Naive thymus-derived CD8-positive, alpha-beta T cell (primary cell): ENCODE measurements at places on chromosomes 4 and X. TPM values are rescaled to one million over a fixed set of nuclear protein-coding genes. Genes with fewer than 3 reads are reported as not detected.
A peak's percentile ranks its signal among the peaks of the same experiment; 100 is the strongest.

DNA sequence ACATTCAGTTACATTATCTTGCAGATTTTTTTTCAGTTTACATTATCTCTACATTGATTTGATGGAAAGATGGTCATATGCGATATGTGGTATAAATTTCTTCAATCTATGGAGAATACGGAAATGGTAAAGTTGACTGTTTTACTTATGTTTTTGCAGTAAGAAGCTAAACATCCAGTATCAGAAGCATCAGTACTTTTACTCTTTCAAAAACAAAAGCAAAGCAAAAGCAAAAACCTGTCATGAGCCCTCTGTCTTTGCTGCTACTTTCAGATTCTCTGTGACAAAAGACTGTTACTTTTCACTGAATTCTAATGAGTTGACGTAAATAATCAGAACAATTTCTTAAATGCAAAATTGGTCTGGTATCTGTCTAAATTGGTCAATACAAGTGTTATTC, 52.4 kb upstream of the UCP1 start:
- no peak for DNase-seq

DNA sequence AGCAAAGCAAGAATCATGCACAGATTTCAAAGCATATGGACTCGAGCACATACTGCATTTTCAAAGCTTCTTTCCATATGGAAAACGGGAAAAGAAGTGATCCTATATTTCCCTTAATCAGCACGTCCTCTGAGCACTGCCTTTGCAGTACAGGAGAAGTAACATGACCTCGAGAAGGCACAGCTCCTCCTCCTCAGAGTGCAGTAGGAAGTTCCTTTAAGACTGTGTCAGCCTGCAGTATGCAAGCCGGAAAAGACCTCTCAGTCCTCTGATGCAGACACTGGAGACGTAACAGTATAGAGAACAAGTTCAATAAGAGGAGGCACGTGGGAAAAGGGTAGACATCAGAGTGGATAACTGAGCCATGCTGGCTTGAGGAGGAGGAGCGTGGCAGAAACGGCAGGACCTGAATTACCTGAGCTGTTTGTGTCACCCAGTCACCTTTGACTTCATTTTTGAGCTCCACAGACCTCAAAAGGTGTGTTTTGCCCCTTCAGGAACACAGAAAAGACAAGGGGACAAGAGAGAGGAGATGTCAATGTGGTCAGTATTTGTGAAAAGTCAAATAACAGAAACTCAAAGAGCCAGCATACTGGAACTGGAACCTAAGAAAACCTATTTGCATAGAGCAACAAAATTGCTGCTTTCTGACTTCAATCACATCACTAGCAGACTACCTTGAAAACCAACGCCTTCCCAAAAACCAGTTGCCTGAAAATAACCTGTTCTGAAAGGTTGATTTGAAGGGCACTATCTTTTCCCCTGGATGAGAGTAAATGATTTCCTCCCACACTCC, 20.8 kb downstream of the IRF2 start:
- DNase-seq = peak; percentile 48

- DNase-seq = no peak
Measured at GRCh38 chr4:2482693-2483092, 13.8 kb downstream of the RNF4 start.

DNA sequence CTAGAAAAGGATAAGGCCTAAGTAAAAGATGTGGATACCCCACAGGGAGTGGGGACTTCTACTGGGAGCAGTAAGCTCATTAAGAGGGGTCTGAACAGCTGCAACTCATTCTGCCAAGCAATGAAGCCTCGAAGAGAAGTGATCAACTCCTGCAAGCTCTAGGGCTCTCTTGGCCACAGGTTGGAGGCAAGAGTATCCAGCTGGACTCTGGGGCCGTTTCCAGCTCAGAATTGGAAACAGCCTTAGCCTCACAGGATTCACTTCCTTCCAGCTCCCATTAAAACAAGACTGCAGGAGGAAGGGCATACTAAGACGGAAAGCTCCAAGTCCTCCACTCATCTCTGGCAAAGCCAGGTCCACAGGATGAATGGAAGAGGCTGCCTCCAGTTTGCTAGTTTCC, 126.3 kb downstream of the ATG4A start:
- DNase-seq = no peak

DNA sequence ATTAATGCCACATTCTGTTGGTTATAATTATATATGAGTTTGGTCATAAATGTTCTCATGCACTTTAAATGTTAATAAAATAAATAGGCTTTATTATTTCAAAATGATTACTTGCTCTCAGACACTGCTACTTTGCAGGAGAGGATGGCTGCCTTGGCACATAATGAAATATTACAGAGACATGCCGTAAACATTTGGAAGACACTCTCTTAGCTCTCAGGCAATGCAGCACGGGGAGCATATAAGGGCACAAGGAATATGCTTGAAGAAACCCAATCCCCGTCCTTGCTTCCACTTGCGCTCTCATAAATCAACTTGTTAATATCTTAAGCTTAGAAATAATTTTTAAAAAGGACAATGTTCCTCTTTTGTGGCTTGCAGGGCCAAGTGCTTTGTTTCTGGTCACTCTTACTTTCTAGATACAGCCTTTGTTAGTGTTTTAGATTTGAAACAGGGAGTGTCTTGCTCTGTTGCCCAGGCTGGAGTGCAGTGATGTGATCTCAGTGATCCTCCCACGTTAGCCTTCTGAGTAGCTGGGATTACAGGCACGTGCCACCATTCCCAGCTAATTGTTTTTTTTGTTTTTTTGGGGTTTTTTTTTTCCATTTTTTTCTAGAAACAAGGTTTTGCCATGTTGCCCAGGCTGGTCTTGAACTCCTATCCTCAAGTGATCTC, 445.0 kb downstream of the SPRY1 start:
- DNase-seq = no peak

DNA sequence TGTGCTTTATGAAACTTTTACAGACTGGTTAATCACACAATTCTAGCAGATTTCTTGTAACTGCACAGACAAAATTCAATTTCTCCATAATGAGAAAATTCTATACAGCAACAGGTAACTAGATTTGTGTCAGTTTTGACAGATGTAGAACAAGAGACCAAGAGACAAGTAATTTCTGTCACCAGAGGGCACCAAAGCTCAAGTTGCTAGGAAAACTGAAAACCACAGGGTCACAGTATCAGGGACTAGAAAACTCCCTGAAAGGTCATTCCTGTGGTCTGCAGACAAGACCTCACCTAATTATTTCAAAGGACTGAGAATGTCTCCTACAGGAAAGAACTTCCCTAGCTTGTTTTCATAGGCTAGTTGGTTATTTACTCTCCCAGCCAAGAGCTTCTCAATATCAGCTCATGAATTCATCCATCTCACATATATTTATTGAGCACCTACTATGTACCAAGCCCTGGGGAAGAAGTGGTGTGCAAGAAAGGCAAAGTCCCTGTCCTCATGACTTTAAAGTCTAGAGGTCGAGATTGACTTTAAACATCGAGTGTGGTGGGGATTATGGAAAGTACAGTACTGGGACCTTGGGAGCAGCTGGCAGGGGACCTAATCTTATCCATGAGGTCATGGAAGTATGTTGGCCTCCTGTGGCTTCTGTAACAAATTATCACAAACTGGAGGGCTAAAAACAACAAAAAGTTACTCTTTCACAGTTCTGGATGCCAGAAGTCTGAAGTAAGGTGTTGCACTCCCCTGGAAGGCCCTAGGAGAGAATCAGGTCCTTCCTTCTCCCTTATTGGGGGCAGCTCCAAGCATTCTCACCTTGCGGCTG, 47.8 kb upstream of the SETD7 start:
- peak; percentile 21 for DNase-seq

GRCh38 chrX:41382714-41383645, 49.0 kb downstream of the DDX3X start:
- DNase-seq = no peak

GRCh38 chr4:83552083-83552482, 16.2 kb downstream of the GPAT3 start:
- DNase-seq = no peak

DNA sequence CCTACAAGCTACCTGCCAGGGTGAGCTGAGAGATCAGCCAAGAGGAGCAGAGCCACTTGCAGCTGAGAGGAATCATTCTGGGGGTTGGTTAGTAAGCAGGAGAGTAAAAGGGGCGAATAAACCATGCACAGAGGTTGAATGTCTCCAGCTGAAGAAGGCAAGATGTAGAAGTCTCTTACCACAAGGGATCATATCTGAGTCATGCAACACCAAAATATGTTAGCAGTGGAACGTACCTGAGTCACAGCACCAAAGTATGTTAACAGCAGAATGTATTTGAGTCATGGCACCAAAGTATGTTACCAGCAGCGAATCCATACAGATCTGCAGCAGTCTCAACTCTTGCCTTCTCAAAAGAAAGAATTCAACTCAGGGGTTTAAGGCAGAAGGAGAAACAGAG, 29.9 kb downstream of the C4orf51 start:
- no peak for DNase-seq

GRCh38 chrX:103397707-103398106, 21.4 kb downstream of the BEX3 start:
- DNase-seq = no peak

- DNase-seq = peak; percentile 13
Measured at GRCh38 chrX:3815896-3816664, 102.6 kb upstream of the PRKX start.

- DNase-seq = no peak
Measured at GRCh38 chr4:139704915-139705485, 39.4 kb downstream of the MGST2 start.

GRCh38 chr4:80182237-80182866, 15.0 kb upstream of the PRDM8 start:
- DNase-seq = no peak

DNA sequence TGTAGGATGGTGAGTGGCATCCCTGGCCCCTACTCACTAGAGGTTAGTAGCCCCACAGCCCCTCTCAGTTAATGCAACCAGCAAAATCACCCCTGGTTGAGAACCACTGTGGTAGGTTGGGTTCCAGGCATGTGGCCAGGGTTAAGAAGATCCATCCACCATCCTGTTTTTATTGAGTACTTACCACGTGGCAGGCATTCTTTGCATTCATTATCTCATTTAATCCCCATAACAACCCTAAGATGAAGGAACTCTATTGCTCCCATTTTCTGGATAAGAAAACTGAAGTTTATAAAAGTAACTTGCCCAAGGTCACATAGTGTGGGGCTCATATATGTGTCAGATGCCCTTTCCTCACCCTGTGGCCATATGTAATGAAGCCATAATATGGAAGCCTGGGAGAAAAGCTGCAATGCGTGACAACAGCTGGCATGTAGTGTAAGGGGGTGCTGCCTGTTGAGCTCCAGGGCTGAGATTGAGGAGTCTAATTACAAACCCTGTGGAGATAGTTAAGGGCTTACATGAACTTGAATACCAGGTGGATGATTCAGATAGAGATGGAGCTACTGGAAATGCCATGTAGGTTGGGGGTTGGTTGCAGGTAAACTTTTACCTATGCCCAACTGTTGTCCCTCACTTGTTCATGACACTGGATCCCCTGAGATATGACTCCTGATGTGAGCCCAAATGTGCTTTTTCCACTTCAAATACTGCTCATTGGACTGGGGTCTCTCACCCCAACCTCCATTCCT, 100.2 kb upstream of the PGRMC2 start:
- no peak for DNase-seq

GRCh38 chr4:2745981-2746806, 9.9 kb downstream of the TNIP2 start:
- DNase-seq = no peak

GRCh38 chr4:166252487-166253402, 379.7 kb downstream of the TLL1 start:
- no peak for DNase-seq

DNA sequence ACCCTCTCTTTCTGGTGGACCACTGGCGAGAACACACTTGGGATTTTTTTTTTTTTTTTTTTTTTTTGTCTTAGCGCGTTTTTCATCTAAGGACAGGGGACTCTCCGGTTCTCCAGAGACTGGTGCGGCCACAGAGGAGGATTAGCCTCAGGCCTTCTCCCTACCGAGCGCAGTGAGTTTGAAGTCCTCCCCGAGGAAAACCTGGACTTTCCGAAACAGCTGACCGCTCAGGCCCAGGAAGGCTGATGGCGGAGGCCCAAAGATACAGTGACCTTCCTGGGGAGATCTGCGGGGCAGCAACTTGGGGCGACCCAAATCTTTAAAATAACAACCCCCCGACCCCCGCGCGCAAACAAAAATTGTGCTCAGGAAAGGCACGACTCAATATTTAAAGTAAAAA, 9.2 kb downstream of the NKX3-2 start:
- DNase-seq = no peak

GRCh38 chrX:46380148-46380752, 165.0 kb downstream of the ZNF674 start:
- DNase-seq = no peak

DNA sequence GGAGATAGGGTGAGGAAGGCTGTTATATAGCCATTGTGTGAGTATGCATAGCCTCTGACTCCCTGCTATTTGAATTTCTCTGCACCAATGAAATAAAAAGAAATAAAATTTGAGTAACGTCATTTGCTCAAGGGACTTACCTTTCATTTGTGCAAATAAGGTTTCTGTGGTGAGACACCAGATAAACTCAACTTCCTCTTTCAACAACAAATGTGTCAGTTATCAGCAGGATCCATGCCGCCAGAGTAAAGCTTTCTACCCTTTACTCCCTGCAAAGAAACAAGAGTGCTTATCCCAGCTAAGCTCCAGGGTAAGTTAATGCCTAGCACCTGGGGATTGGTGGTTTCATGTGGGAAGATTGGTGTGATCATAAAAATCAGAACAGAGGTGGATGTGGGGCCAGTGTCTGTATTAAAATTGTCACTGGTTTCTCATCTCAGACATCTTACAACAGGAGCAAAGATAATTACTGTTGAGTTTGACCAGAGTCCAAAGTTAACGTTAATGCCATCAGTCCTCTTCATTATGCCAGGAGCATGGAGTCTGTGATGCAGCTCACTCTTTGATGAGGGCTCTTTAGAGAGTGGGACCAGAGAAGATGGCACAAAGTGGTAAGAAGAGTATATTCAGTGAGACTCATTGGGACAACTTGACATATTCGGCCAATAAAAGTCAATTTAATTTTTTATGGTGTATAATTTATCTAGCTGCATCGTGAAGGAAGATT, at the start of gene P2RY10:
P2RY10 (plus strand) TSS at position 206 of the 727 bp plus-strand sequence. CDS start 15,130 bp downstream, outside the sequence.
- DNase-seq = peak; percentile 55

GRCh38 chr4:38582889-38583470, 81.0 kb upstream of the KLF3 start:
- DNase-seq = no peak

- DNase-seq = no peak
Measured at GRCh38 chr4:42628740-42629139, 28.2 kb downstream of the ATP8A1 start.

- DNase-seq = no peak
Measured at GRCh38 chr4:118354913-118355312, 2.1 kb upstream of the PRSS12 start.

SLC49A3 gene
- total RNA-seq = 3.7 TPM

POU3F4 gene
- not detected for total RNA-seq

PSMD10 gene
- total RNA-seq = 27.5 TPM

ARR3 gene
- total RNA-seq = not detected

AGTR2 gene
- total RNA-seq = not detected

TMPRSS11D gene
- total RNA-seq = not detected

ALB gene
- total RNA-seq = 0.88 TPM

SLC38A5 gene
- total RNA-seq = 17.0 TPM

PPP3CA gene
- total RNA-seq = 23.7 TPM

CSAG3 gene
- total RNA-seq = not detected
